ENCODE measurements at places on chromosomes 6 and 20. TPM values are rescaled to one million over a fixed set of nuclear protein-coding genes. Genes with fewer than 3 reads are reported as not detected.

The BPIFB2 gene
- total RNA-seq: not detected

The HLA-DQB1 gene
- 1.5 TPM for total RNA-seq

The SLC32A1 gene
- total RNA-seq: not detected

The TSHZ2 gene
- 64.8 TPM for total RNA-seq

The FAM209B gene
- not detected for total RNA-seq

The SNPH gene
- 18.9 TPM for total RNA-seq

The SLC4A11 gene
- 16.2 TPM for total RNA-seq

The LAMA2 gene
- total RNA-seq: 81.4 TPM

The MICA gene
- total RNA-seq: 43.4 TPM

The TREM1 gene
- 0.96 TPM for total RNA-seq

The HSPA12B gene
- total RNA-seq: 5.5 TPM

The MAK gene
- 0.22 TPM for total RNA-seq

The GPR6 gene
- total RNA-seq: not detected

The GSTA1 gene
- total RNA-seq: 549 TPM

The PTCRA gene
- not detected for total RNA-seq

The CCN5 gene
- total RNA-seq: 62.0 TPM

The SOX18 gene
- 0.89 TPM for total RNA-seq

The CGAS gene
- total RNA-seq: 7.8 TPM

The SMAP1 gene
- total RNA-seq: 27.7 TPM

The MYCT1 gene
- 8.6 TPM for total RNA-seq

The BCAS1 gene
- total RNA-seq: not detected

The ZBTB46 gene
- 17.0 TPM for total RNA-seq

The DEFB124 gene
- total RNA-seq: not detected

The FLRT3 gene
- 8.7 TPM for total RNA-seq

The OGFRL1 gene
- 33.4 TPM for total RNA-seq

The CAGE1 gene
- 0.08 TPM for total RNA-seq

The PCED1A gene
- 50.8 TPM for total RNA-seq

The NKX2-4 gene
- total RNA-seq: not detected

The CRISP2 gene
- total RNA-seq: not detected

The VWA7 gene
- 0.36 TPM for total RNA-seq

The ZSCAN31 gene
- total RNA-seq: 5.1 TPM

The COL21A1 gene
- 0.69 TPM for total RNA-seq

The C4A gene
- total RNA-seq: 959 TPM

The HDGFL1 gene
- total RNA-seq: not detected

The PDE10A gene
- total RNA-seq: 8.0 TPM

The BTNL2 gene
- total RNA-seq: not detected

The KCNK16 gene
- not detected for total RNA-seq

The IRF4 gene
- 0.39 TPM for total RNA-seq

The GRM1 gene
- 0.07 TPM for total RNA-seq

The REM1 gene
- total RNA-seq: 2.4 TPM

The OR12D3 gene
- not detected for total RNA-seq

The SLC17A2 gene
- not detected for total RNA-seq

The C6orf52 gene
- 3.1 TPM for total RNA-seq

The PSORS1C2 gene
- not detected for total RNA-seq

The PNPLA1 gene
- total RNA-seq: 0.28 TPM

The SLC26A8 gene
- not detected for total RNA-seq

The REPS1 gene
- total RNA-seq: 26.1 TPM

The RAET1E gene
- total RNA-seq: 1.1 TPM

The HLA-DRB5 gene
- total RNA-seq: 258 TPM

The RAET1L gene
- total RNA-seq: not detected

The FBXO30 gene
- total RNA-seq: 4.4 TPM

The ARHGAP40 gene
- total RNA-seq: not detected

The RALGAPB gene
- total RNA-seq: 36.0 TPM

The HRH3 gene
- total RNA-seq: not detected

The RHAG gene
- 0.14 TPM for total RNA-seq

Data from adrenal gland (tissue), 19 donors.